ENCODE measurements at places on chromosomes 12 and 14.

DNA sequence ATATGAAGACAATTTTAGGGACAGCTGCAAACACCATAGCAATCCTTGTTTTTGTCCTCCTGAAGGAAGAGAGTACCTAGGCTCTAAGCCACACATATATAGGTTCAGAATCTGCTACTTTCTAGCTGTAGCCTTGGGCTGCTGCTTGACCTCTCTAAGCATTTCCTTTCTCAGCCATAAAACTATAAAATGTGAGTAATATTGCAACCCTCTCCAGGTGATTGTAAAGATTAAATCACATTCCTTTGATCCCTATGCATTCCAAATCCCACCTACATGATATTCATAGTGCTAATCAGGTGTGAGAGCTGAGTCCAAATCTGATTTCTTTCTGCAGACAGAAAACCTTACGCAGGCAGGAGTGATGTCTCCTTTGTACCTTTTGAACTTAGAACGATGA, 913.5 kb downstream of the VRK1 start:
- DNase-seq, result no peak

- DNase-seq, result no peak
Observed at GRCh38 chr14:95722525-95723190, 8.7 kb upstream of the TCL1A start.

DNA sequence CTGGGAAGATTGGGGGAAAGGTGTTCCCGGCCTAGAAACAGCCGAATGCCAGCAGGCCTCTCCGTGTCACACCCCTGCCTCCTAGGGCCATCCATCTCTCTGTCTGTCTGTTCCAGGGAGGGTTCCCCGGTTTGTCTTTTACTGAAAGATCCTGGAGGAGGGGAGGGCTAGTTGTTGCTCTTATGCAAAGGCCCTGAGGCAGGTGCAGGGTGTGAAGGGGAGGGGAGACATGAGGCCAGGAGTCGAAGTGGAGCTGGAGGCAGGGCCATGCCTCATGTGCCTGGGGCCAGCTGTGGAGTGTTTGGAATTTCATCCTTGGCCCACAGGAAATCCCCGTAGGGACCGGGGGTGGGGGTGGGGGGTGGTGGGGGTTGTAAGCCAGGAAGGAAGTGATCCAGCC, 8.7 kb upstream of the RCOR1 start:
- DNase-seq, result no peak

DNA sequence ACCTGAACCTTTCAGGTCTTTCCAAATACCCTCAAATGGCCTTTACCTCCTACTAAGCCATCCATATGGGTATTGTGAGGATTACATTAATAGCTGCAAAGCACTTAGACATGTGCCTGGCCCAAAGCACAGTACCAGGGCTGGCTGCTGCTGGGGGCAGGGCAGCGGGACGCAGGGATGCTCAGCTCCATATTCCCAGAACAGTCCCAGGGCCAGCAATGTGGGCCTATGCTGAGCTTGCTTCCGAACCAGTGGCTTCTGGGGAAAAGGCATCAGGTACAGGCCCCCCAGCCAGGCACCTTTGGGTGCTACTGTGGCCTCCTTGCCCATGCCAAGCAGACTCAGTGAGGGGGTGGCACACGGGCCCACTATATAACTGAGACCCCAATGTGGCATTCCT, 10.4 kb downstream of the ACTN1 start:
- DNase-seq, result no peak

- DNase-seq, result no peak
Observed at GRCh38 chr12:118359541-118359915, 13.2 kb downstream of the TAOK3 start.

DNA sequence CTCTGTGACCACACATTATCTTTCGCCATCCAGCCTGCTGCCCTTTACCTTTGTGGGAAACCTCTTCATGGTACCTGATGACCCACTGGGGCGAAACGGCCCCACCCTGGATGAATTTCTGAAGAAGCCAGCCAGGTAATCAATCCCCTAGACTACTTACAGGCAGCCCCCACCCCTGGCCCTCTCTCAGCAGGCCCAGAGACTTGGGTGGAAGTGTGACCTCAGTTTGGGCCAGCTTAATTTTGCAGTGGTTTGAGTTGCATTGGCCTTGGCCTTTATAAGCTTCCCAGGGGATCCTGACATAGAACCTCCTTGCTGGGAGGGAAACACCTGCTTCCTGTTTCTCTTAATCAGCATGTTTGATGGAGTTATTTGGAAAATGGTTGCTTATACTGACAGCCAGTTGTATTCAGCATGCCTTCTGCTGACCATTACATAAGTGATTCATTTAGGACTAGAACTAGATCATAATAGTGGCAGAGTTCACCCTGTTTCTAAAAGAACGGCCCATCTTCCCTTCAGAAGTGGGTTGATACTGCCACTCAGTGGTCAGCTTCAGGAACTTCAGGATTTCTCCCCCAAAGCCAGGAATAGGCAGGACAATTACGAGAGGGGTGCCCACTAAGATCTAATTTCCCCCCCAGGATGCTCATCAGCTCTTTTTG, 6.1 kb downstream of the SDR39U1 start:
- no peak for DNase-seq

- no peak for DNase-seq
Observed at GRCh38 chr14:103931422-103931821, 3.2 kb downstream of the TDRD9 start.

GRCh38 chr12:123013185-123014095, 33.0 kb downstream of the ARL6IP4 start:
- no peak for DNase-seq

Measured in stimulated activated CD8-positive, alpha-beta memory T cell treated with anti-CD3 and anti-CD28 coated beads, Interleukin-4, amount 100 ng/mL, for 24 hours (primary cell).